ENCODE measurements at places on chromosomes 16 and 17.

DNA sequence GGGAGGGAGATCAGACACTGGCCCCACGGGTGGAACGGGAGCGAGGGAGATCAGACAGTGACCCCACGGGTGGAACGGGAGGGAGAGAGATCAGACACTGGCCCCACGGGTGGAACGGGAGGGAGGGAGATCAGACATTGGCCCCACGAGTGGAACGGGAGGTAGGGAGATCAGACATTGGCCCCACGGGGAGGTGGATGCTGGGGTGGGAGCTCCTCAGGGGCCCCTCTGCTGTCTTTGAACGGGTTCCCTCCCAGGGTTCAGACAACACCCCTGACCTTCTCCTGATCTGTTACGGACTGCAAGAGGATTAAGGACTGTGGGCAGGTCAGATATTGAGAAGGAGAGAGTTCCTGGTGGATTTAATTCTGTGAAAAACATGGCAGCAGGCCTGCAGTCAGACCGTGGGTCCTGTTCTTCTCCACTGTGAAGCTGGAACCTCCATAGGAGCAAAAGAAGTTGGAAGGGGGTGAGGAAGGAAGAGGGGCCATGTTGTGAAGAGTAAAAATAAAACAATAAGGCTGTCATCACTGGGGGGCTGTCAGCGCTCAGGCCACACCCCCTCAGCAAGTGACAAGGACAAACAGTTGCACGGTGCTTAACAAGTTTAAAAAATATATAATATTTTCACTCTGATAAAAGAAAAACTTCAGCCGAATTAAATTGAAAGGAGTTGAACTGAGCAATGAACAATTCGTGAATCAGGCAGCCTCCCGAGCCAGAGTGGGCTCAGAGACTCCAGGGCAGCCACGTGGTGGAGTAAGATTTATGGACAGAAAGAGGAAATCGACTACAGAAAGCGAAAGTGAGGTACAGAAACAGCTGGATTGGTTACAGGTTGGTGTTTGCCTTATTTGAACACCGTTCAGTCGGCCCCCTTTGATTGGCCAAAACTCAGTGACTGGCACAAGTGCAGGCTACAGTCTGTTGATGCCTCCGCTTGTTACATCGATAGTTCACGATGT lies 348.7 kb upstream of the TNRC6C start:
- DNase-seq = no peak

DNA sequence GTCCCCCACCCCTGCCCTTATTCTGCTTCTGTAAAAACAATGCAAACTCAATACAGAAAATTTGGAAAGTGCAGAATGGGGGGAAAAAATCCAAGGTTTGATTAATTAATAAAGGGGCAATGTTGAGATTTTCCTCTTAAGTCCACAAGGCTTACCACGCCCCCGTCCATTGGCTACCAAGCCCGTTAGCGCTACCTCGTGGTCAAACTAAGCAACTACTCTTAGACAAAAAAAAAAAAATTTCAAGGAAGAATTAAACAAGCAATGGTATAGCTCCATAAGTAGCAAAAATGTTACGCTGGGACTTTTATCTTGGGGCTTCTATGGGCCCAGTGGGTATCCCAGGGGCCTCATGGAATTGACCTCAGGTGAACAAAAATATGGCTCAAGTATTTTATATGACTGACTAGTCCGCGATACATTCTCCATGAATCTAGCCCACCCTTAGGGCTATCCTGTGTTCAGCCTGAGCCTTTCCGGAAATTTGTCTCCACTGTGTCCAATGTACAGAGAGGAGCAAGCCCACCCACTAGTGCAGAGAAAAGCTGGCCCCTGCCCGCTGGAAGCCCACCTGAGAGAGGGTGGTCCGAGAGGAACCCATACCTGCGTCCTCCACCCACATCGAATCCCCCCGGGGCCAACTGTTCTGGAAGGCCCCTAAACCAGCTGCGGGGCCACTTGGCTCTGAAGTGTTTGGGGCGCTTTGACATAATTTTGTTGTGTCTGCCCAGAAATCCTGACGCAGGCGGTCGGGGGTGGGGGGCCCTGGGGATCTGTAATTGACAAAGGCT lies 19.1 kb upstream of the TEX2 start:
- no peak for DNase-seq

DNA sequence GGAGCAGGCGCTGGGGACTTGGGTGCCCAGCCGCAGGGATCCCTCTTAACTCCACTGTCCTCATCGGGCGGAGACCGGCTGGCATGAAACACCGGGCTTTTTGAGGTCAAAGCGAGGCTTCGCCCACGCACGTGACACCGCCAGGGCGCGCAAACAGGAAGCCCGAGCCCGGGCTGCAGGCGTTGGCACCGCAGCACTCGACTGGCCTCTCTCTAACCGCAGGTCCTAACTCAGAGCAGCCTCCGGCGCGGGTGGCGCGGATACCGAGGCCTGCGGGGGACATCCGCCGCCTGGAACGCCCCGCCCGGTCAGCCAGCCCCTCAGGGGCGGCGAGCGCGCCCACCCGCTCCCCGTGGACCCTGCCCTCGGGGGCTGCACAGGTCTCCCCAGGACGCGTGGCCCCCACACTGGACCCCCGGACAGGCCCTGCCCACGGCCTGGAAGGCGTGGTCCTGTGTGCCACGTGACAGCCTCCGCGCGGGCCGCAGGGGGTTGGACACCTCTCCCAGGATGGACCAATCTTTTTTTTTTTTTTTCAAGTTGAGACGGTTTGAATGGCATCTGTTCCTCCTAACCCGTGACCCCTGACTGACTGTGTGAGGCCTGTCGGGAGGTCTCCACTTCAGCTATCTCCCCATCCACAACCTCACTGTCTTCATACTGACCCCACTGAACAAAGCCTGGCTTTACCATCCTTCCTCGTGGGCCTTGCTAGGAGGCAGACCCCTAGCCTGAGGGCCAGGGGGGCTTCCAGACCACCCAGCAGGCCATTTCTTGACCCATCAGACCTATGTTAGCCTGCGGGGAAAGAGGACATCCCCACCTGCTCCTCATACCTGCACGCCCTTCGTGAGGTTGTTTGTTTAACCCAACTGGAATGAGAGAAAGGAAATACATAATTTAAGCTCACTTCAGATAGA lies 8.4 kb upstream of the SLC47A2 start:
- DNase-seq = peak; percentile 10

GRCh38 chr16:3654249-3654991 lies at the start of gene DNASE1:
Gene DNASE1, plus strand, starts transcription at chr16:3654691. Its CDS starts 683 bp downstream, at chr16:3655374.
- DNase-seq = peak; percentile 13

DNA sequence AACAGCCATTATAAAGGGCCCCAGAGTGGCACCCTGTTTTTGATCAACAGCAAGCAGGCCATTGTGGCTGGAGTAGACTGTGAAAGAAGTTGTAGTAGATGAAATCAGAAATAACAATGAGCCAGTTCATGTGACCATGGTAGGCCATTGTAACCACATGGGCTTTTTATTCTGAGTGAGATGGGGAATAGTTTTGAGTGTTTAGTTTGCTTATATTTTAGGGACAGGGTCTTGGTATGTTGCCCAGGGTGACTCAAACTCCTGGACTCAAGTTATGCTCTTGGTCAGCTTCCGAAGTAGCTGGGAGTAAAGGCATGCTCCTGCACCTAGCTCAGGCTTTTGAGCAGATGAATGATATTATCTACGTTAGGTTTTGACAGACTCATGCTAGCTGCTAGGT lies 12.0 kb downstream of the CBFB start:
- DNase-seq = no peak

DNA sequence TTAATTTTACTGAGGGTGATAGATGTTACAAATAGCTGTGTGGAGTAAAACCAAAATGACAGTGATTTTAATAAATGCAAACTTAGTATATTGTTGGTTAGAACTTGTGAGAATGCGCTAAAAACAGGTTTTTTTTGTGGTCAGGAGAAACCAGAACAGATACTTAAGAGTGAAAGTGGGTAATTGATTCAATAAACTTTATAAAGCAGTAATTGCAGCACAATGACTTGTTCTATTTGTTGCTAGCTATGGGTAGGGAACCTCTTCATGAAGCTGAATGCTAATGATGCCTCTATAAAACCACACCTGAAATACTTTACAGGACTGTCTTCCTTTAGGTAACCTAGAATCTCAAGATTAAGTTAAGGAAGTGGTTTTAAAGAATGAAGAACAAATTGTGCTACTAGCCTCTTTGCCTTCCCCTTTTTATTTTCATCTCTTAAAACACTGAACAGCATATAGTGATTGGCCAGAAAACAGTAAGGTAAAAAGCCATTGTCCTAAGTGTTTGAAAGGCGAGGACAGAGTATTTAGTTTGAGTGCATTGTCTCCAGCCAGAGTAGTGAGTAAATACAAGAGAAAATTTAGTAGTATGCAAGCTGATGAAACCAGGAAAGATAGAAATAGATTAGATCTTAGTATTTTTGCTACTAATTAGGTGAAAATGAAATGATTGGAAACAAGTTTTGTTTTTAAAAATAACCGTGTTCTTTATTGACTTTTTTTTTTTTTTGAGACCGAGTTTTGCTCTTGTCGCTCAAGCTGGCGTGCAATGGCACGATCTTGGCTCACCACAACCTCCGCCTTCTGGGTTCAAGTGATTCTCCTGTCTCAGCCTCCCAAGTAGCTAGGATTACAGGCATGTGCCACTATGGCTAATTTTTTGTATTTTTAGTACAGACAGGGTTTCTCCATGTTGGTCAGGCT lies 6.0 kb downstream of the GGNBP2 start:
- no peak for DNase-seq

DNA sequence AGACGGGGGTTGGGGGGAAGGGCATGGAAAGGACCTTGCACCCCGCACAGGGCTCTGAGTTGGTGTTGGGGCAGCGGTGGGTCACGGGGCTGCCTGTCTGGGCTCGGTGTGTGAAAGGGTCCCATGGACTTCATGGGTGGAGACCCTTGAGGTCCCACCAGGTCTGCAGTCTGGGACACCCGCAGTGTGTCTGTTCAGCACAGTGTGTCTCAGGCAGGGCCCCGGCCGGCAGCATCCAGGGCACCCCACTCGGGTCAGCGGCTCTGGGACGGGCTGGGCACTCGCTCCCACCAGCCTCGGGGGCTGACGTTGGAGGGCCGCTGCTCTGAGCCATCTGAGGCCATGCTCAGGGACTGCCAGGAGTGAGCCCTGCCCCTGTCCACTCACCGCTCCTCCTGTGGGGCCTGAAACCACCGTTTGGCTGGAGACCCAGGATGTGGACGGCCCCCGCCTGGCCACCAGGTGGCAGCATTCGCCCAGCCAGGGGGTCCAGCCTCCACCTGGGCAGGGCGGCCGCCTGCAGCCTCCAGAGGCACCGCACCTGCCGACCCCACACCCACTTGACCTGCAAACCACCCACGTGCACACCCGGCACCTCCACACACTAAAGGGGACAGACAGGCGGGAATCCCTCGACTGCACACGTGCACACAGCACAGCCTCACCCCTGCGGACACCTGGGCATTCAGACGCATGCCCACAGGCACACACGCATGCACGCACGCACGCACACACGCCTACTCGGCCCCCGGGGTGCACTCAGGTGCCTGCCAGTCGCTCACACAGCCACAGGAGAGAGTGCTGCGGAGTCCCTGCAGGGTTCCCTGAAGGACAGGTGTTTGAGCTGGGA lies 10.1 kb upstream of the ZFPM1 start:
- peak; percentile 67 for DNase-seq

GRCh38 chr16:608019-608418 lies 18.2 kb downstream of the RAB40C start:
- no peak for DNase-seq

DNA sequence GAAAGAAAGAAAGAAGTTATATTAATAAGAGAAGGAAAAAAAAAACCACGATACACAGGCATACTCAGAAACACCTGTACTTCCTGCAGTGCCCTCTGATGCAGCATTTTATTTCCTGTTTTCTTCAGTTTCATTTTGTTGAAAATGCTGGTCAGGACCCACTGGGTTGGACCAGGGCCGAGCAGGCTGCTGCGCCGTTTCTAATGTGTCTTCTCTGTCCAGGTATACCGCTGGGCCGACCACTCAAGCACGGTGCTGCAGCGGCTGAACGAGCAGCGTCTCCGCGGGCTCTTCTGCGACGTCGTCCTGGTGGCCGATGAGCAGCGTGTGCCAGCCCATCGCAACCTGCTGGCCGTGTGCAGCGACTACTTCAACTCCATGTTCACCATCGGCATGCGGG lies 8.3 kb downstream of the KLHL36 start:
- no peak for DNase-seq

DNA sequence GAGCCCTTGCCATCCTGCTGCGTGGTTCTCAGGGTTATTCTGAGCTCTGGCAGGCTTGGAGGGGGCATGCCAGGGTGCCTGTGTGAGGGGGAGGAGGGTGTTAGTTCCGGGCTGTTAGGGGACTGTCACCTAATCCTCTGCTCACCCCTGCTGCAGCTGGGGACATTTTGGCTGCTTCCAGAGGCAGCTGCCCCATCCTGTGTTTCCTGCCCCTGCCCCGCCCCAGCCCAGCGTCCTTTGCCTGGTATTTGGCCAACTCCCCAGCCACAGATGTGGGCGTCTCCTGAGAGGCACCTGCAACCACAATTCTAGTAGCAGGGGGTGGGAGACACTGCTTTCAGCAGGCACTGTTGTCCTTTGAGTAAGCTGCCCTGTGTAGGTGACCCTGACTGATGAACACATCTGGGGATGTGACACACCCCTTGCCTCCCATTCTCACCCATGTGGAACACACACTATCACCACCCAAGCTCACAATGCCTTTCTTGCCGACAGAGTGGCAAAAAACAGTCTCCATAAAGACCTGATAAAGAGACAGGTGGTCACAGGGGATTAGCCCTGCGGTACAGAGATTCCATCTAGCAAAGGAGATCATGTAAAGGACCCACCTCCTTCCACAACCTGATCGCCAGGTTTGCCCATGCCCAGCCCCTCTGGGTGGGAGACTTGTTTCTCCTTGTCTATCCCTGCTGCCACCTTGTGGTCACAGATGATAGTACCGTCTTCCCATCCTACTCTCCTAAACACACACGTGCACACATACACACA lies at the start of gene CHRNE:
TSS of gene CHRNE (minus strand) at position 48 of the 768 bp plus-strand sequence. CDS start at position 13, 35 bp downstream.
- no peak for DNase-seq

- DNase-seq = no peak
Measured at GRCh38 chr16:58121132-58121531, 8.0 kb downstream of the CFAP20 start.

Data from stimulated activated CD8-positive, alpha-beta memory T cell treated with anti-CD3 and anti-CD28 coated beads, Interleukin-4, amount 100 ng/mL, for 1 hour (primary cell).